ENCODE measurements at places on chromosomes 3 and 15.

DNA sequence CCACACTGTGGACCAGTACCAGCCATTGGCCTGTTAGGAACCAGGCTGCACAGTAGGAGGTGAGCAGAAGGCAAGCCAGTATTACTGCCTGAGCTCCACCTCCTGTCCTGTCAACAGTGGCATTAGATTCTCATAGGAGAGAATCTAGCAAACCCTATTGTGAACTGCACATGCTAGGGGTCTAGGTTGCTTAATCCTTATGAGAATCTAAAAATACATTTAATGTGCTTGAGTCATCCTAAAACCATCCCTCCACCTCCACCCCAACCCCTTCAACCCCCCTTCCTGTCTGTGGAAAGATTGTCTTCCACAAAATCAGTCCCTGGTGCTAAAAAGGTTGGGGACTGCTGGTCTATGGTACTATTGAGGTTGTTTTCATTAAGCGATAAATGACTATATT is 49.3 kb upstream of the KCNAB1 start:
- DNase-seq: no peak

DNA sequence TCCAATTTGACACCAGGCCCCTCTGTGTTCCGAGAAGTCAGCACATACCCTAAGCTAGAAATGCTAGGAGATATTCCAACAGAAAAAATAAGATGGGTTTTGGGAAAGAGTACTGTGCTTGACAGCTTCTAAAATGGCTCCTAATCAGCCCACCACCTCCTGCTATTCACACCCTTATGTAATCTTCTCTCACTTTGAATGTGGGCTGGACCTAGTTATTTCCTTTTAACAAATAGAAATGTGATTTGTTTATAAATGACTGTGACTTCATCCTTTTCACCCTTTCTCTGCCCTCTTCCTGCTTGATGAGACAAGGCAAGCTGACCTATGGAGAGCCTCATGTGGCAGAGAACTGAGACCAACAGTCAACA is 961.1 kb downstream of the FHIT start:
- no peak for DNase-seq

DNA sequence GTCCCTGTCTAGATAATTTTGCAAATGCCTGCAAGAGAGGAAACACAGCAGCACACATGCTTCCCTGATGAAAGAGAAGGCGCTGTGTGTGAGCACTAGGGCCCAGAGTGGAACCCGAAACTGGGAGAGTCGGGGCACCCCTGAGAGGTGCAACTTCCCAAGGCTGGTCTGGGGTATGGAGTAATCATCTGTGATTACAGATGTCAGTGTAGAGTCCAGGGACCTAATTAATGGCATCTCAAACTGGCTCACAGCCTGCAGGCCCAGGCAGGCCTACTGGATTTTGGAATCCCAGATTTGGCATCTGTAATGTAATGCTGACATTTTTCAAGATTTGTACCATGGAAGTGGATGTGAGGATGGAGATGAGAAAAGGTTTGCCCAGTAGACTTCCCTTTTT is 29.4 kb downstream of the PGPEP1L start:
- DNase-seq: no peak

DNA sequence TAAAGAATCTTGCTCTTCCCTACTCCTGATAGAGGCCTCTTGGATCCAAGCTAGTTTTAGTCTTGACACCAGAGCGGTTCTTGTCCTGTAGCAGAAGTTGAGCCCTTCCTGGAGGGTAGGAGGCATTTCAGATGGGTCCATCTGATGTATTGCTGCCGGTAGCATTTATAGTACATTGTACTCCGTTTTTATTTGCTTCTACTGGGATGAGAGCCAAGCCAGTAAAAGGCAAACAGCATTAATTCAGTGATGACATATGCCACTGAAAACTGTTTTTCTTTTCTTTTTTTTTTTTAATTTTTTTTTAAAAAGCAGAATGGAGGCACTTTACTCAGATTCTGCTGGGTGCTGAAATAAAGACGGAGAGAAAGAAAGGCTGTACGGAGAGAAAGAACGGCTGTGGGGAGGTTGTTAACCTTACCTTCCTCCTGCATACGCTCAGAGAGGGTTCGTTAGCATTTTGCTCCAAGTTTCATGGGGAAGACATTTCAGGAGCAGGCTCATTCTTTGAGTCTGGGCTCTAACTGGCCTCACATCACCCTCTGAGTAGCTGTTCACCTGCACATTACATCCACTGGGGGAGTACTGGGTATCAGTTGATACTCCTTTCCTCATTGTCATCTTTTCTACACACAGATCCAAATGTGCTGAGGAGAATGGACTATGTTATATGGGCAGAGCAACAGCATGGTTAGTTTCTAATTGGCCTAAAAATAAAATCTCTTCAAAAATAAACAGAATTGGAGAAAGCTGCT is 161.5 kb downstream of the FEZF2 start:
- DNase-seq: no peak

- no peak for DNase-seq
Observed at GRCh38 chr3:123883701-123884202, 380 bp downstream of the MYLK start.

DNA sequence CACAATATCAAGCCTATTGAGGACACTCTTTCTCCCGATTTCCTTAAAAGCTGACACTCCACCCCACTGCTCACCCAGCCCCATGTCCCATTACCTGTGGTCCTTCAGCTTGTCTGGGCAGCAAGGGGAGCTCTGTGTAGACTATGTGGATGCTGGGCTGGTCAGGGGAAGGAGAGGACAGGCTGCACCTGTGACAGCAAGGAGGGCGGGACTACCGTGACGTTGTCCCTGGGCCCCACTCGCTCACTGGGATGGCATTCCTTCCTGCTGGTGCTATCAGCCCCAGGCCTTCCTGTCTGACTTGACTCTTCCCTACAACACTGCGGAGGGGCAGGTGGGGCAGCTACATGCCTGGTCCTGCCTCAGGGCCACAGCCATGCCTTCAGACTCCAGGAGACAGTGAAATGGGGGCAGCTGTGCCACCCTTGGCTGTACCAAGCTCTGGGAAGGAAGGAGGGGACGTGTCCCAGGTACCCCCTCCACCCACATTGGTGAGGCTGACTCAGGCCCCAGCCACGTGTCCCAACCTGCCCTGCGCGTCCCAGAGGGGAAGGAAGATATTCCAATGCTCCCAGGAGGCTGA is at the start of gene TMEM40:
TMEM40 (minus strand) TSS at position 163 of the 583 bp plus-strand sequence. CDS start 9,427 bp downstream, outside the sequence.
- DNase-seq: no peak

- peak; percentile 52 for DNase-seq
Observed at GRCh38 chr15:65286704-65287519, at the start of gene PARP16. PARP16 (minus strand) TSS chr15:65286883; CDS start chr15:65286426, 457 bp downstream.

DNA sequence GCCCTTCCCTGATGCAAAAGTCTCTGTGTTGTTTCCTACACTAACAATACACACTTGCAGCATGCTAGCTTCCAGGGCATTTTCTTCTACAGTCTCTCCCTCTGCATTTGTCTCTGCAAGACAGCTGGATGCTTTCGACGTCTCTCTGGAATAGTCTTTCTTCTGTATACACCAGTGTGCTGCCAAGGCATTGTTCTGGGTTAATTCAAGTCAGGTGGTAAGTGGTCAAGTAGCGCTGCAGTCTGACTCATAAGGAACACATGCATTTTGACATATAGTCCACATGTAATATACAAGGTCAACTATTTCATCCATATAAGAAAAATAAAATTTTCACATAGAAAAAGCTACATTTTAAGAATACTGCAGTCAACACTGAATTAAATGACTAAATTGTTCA is 92.7 kb downstream of the MYLK start:
- no peak for DNase-seq

DNA sequence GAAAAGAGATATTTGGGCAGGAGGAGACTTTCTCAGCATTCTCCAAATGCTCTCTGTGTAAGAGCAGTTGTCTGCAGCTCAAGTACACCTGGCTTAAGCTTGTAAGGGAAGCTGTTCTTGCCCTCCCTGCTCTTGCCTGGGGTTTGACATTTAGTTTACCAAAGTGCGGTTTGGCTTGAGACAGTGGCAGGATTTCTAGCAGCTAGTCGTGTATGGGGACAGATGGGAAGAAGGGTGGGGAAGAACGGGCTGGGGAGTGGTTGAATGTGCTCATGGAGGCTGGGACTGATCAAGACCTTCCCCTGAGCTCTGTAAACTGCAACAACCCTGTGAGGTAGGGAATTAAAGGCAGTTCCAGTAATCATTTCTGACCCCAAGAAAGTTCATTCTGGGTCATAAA is 39.8 kb downstream of the SQOR start:
- DNase-seq: no peak

- DNase-seq: no peak
Observed at GRCh38 chr3:100257586-100257985, 3.2 kb upstream of the TBC1D23 start.

- DNase-seq: no peak
Observed at GRCh38 chr3:44414517-44415090, 62.9 kb downstream of the ZNF445 start.

- no peak for DNase-seq
Observed at GRCh38 chr3:140914384-140914945, 27.2 kb upstream of the SLC25A36 start.

DNA sequence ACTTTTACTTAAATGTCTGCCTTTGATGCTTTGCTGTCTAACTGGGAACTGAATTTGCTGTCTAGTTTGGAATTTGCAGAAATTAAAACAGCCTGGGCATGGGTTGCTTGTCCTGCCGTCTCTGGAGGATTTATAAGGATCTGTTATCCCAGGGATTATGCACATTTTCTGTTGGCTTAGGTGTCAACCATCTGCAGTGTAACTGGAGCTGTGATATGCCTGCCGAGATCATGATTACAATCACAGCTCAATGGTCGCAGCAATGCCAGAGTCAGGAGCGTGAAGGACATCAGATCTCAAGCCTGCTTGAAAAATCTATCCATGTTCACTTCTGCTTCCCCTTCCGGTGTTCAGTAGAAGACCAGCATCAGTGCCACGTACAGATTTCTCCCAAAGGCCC is 41.8 kb upstream of the SETMAR start:
- DNase-seq: no peak

- no peak for DNase-seq
Observed at GRCh38 chr3:168973206-168973605, 690.3 kb downstream of the MECOM start.

DNA sequence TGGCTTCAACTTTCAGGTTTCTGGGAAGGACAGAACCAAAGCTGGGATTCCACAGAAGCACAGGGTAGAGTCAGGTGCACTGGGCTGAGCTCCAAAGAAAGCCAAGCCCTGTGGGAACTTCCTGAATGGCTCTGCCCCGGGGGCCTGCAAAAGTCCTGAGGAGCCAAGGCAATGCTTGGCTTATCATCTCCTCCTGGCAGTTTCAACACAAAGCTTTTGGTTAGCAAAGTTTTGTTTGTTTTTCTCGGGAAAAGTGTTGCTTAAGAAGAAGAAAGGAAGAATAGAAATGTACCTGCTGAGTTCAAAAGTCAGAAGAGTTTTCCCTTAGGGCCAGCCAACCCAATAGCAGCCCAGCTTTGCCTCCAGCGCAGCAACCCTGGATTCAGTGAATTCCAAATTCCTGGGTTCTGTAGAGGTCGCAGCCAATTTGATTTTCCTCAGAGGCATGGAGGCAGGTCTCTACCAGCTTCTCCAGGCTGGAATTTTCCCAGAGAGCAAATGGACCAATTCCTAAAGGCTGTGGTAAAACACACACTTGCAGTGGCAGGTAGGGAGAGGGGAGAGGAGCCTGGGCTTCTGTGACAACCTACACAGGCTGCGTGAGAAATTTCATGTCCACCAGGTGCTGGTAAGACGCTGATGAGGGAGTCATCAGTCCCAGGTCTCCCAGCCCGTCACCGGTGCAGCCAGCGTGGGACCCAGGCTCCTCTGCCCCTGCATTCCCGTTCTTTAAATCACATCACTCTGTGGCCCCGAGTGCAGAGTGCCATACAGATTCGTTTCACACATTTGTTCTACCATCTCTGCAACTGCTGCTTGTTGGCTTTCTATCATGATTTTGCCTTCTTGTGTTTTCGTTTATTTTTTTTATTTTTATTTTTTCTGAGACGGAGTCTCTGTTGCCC is 54.3 kb upstream of the SNRPA1 start:
- DNase-seq: no peak

DNA sequence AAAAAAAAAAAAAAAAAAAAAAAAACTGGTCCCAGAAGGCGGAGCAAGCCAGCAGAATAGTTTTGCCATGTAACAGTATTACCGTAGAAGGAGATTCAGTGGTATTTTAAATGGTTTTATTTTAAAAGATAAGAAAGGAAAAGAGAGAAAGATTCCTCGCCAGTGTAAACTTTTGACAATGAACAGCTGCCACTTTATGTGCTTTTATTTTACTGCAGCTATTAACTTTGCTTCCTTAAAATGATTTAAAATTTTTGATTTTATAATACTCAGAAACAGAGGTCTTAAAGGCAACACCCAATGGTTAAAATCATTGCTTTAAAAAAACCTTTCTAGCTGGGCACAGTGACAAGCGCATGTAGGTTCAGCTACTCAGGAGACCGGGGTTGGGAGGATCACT is 46.8 kb downstream of the TMCO5A start:
- DNase-seq: no peak

GRCh38 chr15:88036154-88036839 is 220.2 kb downstream of the NTRK3 start:
- DNase-seq: no peak

DNA sequence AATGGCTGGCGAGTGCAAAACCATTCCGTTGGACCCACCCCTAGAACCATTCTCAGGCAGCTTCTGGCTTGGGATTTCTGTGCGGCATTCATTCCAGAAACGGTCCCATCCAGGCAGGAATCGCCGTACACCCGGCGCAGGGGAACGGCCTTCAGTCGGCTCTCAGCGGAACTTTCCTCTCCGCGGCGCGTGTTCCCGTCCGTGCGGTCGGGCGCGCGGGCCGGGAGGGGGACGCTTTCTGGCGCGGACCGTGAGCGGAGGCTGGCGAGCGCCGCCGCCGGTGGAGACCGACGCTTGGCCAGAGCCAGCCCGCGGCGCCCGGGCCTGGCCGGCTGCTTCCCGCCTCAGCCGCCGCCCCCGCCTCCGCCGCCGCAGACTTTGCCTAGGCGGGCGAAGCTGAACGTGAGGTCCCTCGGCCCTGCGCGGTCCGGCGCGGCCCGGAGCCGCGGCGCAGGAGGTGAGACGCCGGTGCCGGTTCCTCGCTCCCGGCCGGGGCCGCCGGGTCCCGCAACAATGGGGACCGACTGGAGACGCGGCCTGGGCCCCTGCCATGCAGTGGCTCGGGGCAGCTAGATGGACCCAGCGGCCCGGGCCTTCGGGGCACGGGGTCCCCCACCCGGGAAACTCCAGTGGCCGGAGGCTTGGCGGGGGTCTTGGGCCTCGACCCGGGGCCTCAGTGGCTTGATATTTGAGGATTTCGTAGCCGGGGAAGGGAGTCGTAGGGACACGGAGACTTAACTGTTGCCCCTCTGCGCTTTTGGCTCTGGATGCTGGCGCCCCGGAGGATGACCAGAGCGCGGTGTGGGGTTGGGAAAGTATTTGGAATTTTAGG is at the start of gene RAD54L2:
RAD54L2 (plus strand) TSS at position 261 of the 832 bp plus-strand sequence. CDS start 51,702 bp downstream, outside the sequence.
- DNase-seq: peak; percentile 77

- DNase-seq: no peak
Observed at GRCh38 chr3:1783995-1784394, 314.7 kb upstream of the CNTN4 start.

Measured in substantia nigra (tissue), 51 donors.